HFFc6 (cell line): ENCODE measurements at places on chromosomes 7 and 10. TPM values are rescaled to one million over a fixed set of nuclear protein-coding genes. Genes with fewer than 3 reads are reported as not detected.

SPACDR gene
- 0.51 to 0.98 TPM (median 0.72 TPM) in 3 replicates for total RNA-seq

TUBAL3 gene
- not detected in 3 replicates for total RNA-seq

ACSL5 gene
- 0.51 to 5.5 TPM (median 0.88 TPM) in 3 replicates for total RNA-seq

RNF148 gene
- not detected in 3 replicates for total RNA-seq

ERVW-1 gene
- total RNA-seq, result not detected in 3 replicates

COA1 gene
- 57.5 to 62.0 TPM (median 61.5 TPM) in 3 replicates for total RNA-seq

NME8 gene
- total RNA-seq, result not detected in 3 replicates

PLA2G12B gene
- total RNA-seq, result not detected in 3 replicates

C10orf67 gene
- total RNA-seq, result 0.15 to 0.71 TPM (median 0.60 TPM) in 3 replicates
